Coronary artery (tissue), 2 donors: ENCODE measurements at places on chromosomes 3 and 15.
A peak's percentile ranks its signal among the peaks of the same experiment; 100 is the strongest.

DNA sequence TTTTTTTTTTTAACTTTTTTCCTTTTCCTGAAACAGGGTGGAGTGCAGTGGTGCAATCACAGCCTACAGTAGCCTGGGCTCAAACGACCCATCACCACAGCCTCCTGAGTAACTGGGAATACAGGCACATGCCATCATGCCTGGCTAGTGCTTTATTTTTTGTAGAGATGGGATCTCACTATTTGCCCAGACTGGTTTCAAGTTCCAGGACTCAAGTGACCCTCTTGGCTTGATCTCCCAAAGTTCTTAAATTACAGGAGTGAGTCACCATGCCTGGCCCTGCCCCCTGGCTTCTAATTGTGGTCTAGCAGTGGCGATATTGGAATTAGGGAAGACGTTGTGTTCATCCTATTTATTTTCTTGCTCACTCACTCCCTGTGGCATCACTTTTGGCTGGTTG lies 1138.4 kb downstream of the SI start:
- DNase-seq: no peak

GRCh38 chr3:82031596-82031995 lies 270.2 kb upstream of the GBE1 start:
- DNase-seq: no peak

DNA sequence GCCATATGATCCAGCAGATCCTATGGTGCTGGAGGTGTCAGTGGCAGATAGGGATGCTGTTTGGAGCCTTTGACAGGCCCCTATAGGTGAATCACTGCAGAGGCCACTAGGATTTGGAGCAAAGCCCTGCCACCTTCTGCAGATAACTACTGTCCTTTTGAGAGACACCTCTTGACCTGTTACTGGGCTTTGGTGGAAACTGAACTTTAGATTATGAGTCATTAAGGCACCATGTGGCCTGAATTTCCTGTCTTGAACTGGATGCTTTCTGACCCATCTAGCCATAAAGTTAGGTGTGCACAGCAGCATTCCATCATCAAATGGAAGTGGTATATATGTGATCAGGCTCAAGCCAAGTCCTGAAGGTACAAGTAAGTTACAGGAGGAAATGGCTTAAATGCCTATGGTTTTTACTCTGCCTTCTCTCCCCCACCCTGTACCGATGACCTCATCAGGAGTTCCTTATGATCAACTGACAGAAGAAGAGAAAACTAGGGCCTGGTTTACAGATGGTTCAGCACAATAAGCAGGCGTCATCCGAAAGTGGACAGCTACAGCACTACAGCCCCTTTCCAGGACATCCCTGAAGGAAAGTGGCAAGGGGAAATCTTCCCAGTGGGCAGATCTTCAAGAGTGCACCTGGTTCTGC lies 565.6 kb upstream of the AGTR1 start:
- no peak for DNase-seq

- DNase-seq: peak; percentile 62
These were observed 14.3 kb upstream of the LTF start for GRCh38 chr3:46479021-46479420.

DNA sequence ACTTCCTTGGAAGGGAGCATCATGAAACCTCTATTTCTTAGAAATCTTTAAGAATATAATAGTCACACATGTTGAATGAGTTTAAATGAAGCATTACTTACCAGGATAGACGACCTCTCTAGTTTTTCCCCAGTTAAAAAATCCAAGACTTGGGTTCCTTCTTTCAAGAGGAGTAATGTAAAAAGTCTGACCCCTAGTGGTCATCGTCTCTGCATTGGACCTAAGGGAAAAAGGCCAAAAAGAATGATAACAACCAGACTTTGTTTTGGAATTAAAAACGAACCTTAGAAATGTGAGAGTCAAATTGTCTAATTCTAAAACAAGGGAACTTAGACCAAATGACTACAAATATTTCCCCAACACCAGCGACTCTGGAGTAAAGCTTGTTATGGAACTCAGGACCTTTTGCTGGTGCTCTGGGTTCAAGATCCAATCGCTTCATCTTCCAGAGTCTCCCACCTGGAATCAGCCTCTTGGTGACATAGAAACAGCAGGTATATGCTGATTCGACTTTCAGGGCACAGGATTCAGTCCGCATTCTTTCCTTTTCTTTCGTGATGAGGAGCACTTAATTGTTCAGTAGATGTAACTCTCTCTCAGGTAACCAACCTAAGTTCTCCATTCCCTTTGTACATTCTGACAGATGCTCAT lies 214.8 kb upstream of the TPRG1 start:
- no peak for DNase-seq

DNA sequence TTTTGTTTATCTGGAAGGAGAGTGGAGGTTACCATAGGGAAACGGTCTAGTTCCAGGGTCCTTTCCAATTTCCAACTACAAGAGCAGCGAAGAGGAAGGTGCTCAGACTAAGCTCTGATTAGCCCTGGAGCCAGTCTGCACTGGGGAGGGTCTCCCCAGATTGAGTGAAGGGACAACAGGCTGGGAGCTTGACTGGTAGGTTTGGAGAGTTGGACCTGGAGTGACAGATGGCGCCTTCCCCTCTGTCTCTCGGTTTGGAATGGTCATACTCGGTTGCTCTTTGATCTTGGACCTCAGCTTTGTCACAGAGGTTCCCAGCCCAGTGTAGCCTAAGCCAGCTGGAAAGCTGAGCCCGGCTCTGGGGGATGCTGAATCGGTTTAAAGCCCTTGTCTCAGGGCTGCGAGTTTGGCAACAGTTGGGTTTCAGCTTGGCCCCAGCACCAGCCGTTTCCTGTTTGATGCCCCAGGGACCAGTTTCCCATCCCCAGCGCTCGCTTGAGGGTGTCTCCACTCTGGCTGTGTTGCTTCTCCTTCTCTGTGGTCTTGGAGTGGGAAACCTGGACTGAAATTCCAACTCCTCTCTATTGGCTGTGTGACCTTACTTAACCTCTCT lies 53.1 kb upstream of the ULK4 start:
- DNase-seq: peak; percentile 80

GRCh38 chr3:142152384-142152783 lies 3.0 kb upstream of the TFDP2 start:
- DNase-seq: no peak

DNA sequence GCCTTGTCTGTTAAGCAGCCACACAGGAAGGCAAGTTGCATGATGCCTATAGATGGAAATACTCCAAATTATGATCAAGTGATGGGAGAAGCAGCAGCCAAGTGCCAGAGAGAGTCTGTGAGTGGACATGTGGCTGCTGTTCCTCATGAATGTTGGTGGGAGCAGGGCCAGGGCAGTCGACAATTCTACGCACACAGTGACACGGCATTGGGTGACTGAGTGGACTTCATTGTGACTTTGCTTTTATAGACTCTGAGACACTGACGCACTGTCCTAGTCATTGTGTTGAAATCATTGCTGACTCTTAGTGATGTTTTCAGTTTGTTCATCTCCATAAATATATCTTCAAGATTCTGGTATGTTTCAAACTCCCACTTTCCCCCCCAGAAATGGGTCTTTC lies 246.3 kb upstream of the SEMA6D start:
- DNase-seq: no peak

DNA sequence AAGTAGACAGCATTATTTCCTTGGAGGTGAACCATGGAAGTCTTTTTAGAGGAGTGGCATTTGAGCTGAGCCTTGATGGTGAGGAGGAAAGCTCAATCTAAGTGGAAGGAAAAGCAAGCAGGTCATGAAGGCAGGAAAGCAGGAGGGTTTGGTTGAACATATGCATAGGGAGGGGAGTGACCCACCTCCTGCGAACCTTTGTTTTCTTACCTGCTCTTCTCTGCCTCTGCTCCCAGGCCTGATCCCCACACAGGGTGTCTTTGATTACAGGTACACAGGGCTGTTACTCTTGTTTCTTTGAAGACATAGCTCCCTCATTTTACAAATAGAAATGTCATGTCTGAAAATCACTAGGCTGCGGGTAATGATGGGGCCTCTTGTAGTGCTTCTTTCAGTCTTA lies 248.1 kb upstream of the TPRG1 start:
- no peak for DNase-seq

- no peak for DNase-seq
These were observed 11.2 kb upstream of the SEMA4B start for GRCh38 chr15:90189781-90190467.

- DNase-seq: no peak
These were observed 39.0 kb upstream of the CBLB start for GRCh38 chr3:105907777-105908176.

DNA sequence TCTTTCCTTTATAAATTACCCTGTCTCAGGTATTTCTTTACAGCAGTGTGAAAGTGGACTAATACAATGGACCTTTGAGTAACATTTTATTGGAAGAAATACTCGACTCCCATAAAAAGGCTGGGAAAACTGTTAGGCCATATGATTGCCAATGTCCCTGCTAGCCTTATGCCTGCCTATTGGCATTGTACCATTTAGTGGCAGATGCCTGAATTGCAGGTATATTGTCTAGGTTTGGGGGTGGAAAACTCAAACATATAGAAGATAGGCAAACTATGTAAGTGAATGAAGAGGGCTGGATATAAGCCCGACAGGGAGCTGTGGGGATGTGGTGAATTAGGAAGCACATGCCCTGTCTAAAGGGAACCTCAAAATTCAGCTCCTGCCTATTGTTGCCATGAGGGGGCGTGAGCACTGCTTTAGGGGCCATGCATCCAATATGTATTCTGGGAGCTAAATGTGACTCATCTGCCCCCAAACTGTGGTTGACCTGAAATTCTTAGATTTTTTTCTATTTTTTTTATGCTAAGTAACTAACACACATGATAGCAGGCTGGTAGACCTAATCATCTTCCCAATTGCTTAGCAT lies 65.2 kb upstream of the TRA2B start:
- no peak for DNase-seq

DNA sequence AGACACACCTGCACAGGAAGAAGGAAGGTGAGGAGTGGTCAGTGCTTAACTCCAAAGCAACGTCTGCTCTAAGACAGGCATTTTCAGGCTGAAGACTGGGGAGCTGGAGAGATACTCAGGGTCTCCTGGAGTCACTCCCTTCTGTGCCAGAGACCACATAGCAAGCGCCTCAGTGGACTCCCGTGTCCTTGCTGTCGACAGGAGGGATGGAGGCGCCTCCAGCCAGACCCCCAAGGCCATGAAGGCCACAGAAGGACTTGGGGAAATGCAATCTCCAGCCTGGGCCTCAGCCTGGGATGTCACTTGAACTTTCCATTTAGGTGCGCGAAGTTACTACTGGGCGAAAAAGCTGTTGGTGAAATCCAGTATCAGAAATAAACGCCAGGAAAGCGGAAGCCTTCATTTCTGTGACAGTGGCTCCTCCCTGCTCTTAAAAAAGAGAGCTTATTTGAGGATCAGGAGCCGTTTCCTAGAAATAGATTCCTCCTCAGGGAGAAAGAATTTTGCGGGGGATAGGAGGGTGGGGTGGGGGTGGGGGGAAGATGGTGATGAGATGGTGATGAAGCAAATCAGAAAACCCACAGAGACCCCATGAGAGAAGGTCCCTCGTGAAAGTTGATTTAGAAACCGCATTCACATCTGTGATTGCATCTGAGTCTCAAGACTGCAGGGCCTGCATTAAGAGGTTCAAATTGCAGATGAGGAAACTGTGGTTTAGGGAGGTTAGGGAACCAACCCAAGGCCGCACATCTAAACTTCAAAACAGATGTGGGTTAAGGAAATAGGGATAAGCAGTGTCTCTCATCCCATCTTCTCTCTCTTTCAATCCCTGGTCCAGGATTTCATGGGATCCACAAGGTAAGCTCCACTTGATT lies 78.8 kb downstream of the ATP2B2 start:
- no peak for DNase-seq

- DNase-seq: no peak
These were observed 28.7 kb downstream of the ZIC4 start for GRCh38 chr3:147377412-147378367.

DNA sequence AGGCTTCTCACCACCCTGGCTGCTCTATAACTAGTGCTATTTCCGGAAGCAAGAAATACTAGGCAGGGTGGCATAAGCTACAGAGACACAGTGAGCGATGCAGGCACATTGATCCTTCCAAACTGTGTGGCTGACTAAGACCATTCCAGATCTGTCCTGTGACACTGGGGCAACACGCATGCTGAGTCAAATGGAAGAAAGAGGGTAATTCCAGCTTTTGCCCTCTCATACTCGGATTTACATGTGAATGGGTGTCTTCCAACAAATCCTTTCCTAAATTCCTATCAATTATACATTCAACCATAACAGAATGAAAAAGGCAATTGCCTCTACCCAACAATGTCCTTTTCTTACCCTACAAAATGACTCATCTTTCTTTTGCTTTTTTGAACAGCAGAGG lies 5.1 kb downstream of the FSIP1 start:
- no peak for DNase-seq
